Posterior vena cava (tissue), 2 donors: ENCODE measurements at places on chromosomes 1 and 21. TPM values are rescaled to one million over a fixed set of nuclear protein-coding genes. Genes with fewer than 3 reads are reported as not detected.

Gene GCSAML
- 0.60 TPM for total RNA-seq

DNA sequence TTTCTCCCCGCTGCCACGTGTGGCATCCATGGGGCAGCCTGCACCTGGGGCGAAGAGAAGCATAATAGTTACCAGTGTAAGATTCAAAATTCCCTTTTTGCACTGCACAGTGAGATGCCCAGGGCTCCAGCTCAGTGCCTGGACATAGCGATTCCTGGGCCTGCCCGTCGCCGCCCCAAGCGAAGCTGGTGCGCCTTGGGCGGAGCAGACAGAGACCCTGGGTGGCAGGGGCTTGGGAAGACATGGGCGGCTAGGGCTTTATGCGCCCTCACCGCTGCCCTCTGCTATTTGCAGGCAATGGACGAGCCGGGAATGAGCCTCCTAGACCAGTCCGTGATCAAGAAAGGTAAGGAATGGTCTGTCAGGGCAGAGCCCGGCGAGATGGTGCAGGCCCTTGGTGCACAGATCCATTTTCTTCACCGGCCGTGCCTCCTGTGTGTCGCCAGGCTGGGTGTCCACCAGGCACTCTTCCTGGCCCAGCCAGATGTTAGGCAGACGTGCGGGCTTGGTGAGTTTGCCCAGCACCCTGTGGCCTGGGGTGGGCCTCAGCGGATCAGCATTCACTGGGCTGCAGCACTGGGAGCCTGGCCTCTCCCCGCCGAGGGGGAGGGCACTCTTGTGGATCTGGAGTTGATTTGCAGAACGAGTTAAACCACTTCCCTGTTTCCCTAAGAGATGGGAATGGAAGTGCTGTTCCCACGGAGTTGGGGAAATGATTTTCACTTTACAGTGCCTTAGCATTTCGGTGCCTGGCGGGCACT lies 1.7 kb downstream of the TFAP2E start:
- DNase-seq, result peak; percentile 64

DNA sequence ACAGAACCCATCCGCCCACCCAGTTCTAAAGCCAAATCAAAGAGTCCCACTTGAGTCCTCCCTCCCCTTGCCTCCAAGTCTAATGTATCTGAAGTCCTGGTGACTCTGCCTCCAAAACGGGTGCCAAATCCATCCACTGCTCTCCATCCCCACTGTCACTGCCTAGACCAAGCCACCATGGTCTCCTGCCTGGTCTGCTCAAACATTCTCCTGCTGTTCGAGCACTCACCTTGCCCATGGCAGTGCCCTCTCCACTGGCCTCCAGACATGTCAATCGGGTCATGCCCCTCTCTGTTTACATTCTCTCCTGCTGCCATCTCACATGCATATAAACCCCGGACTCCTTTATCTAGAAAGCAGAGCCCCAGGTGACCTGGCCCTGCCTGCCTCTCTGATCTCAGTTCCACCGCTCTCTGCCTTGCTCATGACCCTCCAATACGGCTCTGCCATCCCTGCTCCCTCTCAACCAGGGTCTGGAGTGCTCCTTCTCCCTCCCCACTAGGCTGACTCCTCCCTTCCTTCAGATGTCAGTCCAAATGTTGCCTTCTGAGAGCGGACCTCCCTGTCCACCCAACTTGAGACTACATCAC lies 32.1 kb upstream of the MX1 start:
- DNase-seq, result no peak

DNA sequence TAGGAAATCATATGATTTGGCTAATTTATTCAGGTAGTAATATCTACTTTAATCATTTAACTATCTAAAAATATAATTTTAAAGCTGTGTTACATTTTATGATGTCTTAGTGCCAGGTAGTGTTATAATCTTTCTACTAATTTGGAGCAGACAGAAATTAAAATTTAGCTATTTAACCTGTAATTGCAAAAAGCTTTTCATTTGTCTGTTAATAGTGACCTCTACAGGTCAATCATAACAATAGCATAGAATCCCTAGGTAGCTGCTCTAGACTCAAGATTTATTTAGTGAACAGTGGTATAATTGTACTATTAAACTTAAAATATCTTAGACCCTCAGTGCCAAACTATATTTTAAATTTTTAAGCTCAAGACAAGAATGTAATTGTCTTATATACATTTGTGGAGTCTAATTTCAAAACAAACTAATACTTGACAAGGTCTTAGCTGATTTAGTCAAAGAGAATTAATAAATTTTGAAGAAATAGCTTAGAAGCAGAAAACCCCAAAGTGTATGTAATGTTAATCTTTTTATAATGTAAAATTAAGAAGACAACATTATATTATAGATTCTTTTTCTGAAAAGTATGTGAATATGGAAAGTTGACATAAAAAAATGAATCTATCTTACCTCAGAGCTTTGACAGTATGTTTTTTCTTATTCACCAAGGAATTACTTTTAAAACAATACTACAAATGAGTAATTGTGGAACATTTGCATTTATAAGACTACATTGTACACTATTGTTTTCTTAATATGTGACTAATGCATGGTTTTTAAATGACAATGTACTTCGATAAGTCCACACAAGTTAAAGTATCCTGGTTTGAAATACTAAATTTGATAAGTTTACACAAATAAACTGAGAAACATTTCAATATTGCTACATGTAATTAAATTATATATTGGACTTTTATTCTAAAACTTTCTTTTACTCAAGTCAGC lies 64.1 kb upstream of the RNPC3 start:
- DNase-seq, result no peak

DNA sequence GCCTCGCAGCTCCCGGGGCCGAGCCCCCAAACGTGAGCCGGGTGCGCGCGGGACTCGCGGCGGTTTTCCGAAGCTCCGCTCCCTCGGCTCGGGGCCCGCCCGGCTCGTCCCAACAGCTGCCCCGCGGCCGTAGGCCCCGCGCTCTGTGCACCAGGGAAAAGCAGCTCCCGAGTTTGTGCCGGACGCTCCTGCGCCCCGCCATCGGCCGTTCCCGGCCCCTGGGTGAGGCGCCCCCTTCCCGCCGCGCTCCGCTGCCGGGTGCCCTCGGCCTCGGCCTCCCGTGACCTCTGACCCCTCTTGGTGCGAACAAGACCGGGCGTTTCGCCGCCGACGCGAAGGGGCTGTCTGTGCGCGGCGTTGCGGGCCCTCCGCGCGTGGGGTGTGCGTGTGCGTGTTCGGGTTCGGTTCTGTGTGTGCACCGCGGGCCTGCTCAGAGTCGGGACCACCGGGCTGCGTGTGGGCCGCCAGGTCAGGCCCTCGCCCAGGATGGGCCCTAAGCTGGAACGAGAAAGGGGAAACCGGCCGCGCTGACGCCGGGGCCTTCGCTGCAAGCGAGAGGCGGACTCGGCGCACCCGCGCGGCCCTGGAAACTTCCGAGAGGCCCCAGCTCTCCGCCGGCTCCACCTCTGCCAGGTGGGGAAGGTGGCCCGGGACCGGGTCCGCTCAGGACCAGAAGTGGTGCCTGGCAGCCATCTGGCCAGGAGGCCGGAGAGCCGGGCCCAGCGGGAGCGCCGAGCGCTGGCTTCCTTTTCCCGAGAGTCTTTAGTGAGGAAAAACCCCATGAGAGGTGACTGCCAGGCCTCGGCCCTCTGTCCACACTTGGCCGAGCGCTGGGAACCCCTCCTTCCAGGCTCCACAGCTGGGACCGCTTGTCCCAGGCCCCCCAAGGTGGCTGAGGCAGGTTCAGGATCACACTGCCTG lies 1.9 kb downstream of the PRDM16 start:
- peak; percentile 82 for DNase-seq
